ENCODE measurements at places on chromosomes 2 and 18.

- no peak for DNase-seq
These were observed 130.6 kb downstream of the CABLES1 start for GRCh38 chr18:23265682-23266399.

- no peak for DNase-seq
These were observed 15.7 kb downstream of the KCTD1 start for GRCh38 chr18:26532367-26533340.

DNA sequence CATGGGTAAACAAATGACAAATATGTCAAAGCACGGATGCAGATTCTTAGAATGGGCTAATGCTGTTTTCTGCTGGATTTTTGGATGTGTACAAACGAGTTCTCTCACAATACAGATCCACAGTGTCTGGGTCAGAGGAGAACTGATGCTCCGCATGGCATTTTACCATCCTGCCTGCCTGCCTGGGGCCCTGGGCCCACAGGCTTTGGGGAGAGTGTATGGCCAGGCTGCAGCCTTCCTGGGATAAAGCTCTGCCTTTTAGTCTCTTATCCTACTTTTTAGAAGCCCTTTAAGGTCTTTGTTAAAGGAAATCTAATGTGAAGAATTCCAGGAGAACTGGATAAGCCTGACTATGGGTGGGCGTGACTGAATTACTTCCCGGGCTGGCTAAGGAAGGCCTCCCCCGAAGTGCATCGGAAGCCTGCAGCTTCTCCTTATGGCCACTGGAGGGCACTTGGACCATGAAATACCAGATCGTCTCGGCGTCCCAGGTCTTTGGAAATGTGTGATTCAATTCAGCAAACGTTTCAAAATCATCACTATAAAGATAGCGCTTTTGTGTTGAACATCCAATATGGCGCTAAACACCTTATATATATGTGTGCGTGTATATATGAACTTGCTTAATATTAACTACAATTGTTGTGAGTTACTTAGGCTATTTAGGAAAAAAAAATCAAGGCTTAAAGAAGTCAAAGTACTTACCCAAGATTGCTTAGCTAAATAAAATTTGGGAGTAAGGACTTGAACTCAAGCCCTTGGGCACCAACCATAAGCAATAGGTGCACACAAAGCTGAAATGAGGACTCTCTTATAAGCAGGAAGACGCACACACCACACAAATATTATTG, 15.2 kb upstream of the DNPEP start:
- peak; percentile 74 for DNase-seq

- DNase-seq = peak; percentile 68
These were observed 122.8 kb downstream of the LYPD1 start for GRCh38 chr2:132547090-132547687.

- DNase-seq = no peak
These were observed 91.9 kb upstream of the FN1 start for GRCh38 chr2:215527736-215528135.

DNA sequence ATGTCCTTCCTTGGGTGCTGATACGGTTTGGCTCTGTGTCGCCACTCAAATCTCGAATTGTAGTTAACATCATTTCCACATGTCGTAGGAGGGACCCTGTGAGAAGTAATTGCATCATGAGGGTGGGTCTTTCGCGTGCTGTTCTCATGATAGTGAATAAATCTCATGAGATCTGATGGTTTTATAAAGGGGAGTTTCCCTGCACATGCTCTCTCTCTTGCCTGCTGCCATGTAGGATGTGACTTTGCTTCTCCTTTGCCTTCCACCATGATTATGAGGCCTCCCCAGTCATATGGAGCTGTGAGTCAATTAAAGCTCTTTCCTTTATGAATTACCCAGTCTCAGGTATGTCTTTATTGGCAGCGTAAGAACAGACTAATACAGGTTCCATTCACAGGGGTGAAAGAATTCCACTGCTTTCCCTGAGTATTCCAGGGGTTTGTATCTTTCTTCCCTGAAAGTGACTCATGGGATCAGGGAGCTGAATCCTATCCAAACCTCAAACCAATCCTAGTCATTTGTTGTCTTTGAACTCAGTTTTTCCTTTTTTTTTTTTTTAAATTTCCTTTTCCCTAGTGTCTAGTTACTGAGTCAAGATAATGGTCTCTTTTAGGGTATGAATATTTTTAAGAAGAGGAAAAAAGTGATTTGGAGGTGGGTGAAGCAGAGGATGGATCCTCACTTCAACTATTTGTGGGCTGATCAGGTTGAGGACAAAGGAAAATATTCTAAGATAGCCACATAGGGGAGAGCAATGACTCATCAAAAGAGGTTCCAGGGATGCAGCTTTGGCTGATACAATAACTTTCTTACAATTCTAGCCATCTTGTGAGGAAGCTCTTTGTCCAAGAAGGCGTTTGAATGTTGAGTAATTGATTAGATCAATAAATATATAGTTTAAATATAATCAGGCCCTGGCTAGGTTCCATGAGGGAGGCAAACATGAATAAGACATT, 19.5 kb upstream of the KCNE4 start:
- DNase-seq = no peak

DNA sequence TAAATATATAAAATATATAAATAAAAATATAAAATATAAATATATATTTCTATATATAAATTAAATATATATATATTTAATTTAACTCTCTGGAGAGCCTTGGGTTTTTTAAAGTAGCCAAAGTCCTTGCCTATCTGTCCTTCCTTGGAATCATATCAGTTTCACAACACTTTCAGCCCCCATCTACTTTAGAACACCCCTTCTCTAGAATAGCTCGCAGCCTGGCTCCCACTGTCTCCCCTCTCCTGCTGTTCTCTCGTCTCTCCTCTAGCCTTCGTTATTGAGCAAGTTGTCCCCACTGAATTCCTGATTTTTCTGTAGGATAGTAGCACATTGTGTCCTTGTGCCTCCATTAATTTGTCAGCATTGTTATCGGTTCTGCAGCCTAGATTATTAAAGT, 677.0 kb downstream of the RNF144A start:
- DNase-seq = no peak

GRCh38 chr2:10158681-10159080, 36.1 kb downstream of the RRM2 start:
- no peak for DNase-seq

- DNase-seq = no peak
These were observed 81.2 kb downstream of the TMEM18 start for GRCh38 chr2:595831-596592.

DNA sequence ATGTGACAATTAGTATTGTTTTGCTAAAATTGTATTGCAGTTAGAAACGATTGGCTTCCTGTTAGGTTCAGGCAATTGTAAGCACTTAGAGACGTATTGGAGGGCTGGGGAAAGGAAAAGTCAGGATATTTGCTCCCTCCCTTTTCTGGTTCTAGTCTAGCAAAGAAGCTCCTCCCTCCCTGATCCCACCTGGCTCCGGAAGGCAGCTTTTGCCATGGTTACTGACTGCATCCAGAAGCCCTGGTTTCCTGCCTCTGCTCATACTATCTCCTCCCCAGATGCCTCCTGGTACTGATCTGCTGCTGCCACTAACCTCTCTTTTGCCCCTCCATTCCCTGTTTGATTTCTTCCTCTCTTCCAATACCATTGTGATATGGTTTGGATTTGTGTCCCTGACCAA, 275.9 kb downstream of the MREG start:
- DNase-seq = no peak

- no peak for DNase-seq
These were observed 316.9 kb downstream of the CDH2 start for GRCh38 chr18:27860011-27860410.

DNA sequence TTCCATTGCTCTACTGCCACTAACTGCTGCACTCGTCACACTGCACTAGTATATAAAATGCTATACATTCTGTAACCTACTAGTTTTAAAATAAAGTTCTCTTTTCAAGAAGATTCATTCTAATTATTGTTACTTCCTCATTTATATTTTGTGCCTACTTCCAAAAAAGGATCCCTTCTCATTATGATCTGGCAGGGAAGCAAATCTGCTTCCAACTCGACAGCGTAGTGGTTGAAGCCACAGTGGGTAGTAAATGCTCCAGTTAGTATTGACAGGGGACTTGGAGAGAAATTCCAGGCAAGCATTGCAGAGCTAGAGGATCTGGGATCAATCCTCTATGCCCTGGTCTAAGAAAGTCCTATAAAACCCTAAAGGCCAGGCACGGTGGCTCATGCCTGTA, 53.3 kb upstream of the AP1S3 start:
- DNase-seq = no peak

DNA sequence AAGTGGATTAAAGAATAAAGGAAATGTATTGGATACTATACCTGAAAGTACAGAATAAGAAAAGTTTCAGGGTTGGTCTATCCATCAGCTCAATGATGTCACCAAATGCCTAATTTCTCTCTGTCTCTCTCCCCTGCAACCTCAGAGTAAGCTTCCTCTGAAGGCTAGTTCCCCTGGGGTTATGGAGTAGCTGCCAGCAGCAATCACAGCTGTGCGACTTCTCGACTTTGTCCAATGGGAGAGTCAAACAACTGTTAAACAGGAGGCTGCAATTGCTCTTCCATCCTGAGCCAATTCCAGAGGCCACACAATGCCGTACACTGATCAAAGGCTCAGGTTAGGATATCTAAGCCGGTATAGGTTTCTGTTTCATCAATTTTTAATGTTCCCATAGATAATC, 95.3 kb upstream of the FANCL start:
- no peak for DNase-seq

GRCh38 chr18:64273724-64274123, 124.8 kb upstream of the LINC00305 start:
- DNase-seq = no peak

DNA sequence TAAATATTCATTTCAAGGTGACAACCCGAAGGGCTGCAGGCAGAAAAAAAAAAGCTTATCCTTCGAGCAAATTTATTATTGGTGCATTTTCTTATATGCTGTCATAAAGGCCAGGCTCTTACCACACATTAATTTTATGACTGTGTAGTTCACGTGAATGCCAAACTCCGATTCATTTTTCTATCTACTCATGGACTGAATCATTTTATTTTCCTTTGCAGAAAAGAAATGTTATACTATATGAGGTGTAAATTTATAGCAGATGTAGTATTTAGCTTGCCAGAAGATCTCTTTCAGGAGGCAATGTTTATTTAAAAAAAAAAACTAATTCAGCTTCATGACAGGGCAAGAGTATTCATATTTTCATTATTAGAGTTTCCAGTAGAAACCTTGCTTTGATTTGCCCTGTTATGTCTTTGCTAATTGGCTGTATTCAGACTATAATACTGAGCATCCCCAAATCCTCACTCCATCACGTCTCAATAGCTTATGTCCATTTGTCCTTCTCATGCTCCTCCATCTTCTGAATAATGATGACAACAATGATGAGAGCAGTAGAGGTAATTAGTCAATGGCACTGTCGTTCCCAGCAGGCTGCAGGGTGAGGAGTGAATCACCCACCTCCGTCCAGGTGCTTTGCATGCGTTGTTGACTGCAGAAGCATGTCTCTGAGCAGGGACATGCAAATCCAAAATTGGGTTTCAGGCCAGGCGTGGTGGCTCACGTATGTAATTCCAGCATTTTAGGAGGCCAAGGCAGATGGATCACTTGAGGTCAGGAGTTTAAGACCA, 101.1 kb upstream of the RAB12 start:
- DNase-seq = no peak

DNA sequence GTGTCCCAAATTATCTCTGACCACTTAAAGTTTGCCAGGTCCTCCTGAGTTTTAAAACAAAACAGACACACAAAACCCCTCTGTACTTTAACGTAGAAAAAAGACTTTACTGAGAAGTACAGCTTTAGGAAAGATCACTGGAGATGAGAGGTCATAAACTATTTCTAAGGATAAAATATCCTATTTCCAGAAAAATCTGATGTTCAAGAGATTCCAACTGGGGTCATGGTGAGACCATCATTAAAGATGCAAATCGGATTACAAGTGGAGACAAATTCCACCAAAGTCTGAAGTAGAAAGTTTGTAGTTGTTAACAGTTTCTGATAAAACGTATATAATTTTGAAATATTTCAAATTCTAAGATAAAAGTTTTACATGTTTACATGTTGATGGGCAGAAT, 241.6 kb downstream of the TCF4 start:
- no peak for DNase-seq

GRCh38 chr2:20578895-20579825, 71.7 kb downstream of the HS1BP3 start:
- DNase-seq = peak; percentile 73

- peak; percentile 38 for DNase-seq
These were observed 97.2 kb downstream of the AGPS start for GRCh38 chr2:177489719-177490301.

DNA sequence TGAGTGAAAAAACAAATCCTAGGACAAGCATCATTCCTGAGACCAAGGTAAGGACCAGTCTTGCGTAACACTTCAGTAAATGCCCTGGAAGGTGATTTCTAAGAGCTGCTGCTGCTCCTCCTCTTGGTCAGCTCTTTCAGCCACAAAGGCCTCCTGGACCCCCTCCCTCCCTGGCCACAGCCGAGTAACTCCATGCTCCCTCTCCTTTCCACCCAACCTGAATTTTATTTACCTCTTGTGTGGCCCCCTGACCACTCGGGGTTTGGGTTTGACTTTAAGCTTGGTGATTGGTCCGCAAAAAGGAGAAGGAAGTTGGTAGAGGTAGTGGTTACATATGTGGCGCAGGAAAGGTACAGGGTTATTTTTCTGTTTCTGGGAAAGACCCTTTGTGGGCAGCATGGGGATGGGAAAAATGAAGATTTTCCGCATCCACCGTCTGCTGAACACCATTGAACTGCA, 9.2 kb downstream of the HTRA2 start:
- DNase-seq = no peak

- no peak for DNase-seq
These were observed 340.5 kb downstream of the PARD3B start for GRCh38 chr2:204885747-204886146.

DNA sequence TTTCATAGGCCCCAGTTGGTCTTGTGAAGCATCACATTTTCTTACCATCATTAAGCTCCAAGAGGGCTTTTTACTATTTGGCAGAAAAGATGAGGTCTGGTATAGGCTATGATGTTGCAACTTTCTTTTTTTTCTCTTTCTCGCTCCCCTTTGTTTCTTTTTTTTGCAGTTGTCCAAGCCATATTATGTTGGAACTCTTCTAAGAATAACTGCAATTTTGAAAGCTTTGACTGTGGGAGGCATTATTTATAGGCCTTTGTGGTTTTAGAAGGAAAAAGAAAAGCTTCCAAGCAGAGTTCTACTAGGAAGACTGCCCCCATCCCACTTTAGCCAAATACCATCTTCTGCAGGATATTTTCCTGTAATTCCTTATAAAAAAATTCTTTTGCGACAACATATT, 571.6 kb downstream of the ARHGAP15 start:
- DNase-seq = no peak

DNA sequence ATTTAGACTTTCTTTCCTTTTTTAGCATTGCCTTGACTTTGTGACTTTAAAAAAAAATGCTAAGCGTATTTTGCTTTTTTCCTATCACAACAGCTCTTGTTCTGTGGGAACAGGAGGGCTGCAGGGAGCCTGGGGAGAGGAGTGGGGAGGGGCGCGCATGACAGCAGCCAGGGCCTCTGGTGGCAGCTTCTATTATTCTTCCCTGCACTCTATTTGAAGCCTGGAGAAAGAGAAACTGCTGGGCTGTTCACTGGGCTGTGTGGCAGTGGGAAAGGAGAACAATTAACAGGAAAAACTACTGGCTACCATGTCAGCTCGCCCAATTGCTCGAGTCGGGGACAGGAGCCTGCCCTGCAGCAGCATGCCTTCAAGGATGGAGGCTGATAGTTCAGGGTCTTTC, 119.0 kb upstream of the ZBTB14 start:
- peak; percentile 50 for DNase-seq

Measured in hippocampal formation (tissue), 2 donors.